ENCODE measurements at places on chromosomes 12 and 14.

DNA sequence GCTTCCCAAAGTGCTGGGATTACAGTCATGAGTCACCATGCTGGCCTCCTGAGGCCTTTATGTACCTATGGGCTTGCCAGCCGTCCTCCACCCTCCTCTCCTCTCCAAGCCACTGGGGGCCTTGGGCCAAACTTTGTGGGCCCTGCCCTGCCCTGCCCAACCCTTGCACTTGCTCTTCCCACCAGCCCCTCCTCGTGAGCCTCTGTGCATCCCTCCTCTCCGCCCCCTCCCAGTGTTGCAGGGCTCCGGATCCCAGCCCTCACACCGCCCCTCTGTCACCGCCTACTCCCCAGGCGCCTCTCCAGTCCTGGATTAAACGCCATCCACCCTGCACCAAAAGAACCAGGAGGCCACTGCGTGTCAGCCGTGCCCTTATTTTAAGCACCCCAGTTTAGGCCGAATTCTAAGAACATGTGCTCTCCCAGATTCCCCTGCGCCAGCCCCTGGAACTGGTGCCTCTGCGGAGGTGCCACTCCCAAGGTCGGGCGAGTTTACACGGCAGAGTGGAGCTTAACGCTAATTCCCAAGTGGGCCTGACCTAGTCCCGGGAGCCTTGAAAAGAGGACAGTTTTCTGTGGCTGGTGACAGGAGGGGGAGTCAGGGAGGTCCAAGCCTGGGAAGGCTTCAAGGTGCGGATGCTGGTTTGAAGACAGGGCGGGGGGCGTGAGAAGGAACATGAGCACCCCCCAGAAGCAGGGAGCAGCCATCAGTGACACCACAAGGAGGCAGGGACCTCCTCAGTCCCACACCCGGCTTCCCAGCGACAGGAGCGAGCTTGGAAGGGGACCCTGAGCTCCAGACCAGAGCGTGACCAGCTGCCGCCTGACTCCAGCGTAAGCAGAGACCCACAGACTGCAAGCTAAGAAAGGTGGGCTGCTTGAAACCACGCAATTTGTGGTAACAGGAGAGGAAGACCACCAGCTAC lies 21.2 kb upstream of the CDCA4 start:
- no peak for DNase-seq

DNA sequence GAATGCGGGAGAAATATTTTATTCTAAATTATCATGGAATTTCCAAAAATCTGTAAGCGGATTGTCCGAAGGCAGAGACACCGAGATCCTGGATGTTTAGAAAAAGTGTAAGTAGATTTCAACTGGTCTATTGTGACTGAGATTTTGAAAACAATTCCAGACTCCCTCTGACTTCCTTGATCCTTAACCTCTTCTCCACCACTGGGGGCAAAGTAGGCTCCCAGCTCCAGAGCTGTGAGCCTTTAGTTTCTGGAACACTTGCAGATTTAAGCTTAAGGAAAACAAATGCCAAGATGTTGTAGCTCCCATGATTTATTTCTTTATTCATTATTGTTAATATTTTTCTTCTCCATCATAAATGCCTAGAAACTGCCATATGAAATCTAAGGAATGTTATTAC lies 1320.5 kb upstream of the SEL1L start:
- no peak for DNase-seq

DNA sequence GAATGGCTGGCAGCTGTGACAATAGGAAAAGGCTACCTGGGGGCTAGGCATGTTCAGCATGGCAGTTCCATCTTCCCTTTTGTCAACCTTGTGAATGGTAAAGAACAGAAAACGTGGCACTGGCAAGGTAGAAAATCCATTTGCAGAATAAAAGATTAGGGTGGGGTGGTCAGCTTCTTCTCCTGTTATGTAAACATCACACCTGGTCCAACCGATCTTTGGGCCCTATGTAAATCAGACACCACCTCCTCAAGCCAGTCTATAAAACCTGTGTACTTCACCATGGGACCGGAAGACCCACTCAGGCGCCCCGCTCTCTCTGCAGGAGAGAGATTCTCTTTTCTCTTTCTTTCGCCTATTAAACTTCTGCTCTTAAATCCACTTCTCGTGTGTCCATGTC lies 19.6 kb upstream of the TMEM30B start:
- no peak for DNase-seq

GRCh38 chr14:75514673-75515628 lies 7.3 kb upstream of the BATF start:
- no peak for DNase-seq

DNA sequence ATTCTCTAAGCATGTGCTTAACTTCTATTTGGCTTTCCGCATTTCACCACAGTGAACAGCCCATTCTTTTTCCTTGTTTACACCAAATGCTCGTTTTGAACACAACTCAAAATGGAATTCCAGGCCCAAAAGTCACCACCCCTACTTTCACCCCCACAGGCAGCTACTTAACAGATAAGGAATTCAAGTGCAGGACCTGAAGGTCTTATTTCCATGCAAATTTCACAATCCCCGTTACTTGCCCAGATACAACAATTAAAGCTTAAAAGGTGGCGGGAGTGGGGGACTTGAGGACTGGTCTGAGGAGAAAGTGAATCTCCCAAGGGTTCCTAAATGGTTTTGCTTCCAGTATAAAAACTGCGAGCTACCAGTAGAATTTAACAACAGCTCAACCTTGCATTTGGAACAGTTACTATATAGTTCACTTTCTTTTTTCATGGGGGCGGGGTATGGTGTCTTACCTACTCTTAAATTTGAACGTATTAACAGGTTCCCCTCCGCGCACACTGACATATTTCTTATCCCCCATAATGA lies 3.7 kb downstream of the USP44 start:
- DNase-seq: no peak

DNA sequence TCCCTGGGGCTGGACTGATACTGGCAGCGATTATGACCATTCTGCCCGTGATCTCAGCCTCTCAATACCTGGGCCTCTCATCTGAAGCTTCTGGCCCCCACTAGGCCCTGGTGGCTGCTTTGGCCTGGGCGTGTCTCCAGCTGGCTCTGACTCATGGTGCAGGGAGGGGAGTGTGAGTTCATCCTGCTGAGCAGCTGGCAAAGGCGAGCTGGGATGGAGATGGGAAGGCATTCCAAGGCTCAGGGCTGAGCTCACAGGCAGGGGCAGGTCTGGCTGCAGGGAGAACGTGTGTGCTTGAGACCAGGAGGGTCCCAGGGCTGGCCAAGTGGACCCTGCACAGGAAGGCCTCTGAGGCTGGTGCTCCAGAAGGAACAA lies 221.8 kb downstream of the TMEM121 start:
- DNase-seq: no peak
